ENCODE measurements at places on chromosomes 13 and 19.
A peak's percentile ranks its signal among the peaks of the same experiment; 100 is the strongest.

DNA sequence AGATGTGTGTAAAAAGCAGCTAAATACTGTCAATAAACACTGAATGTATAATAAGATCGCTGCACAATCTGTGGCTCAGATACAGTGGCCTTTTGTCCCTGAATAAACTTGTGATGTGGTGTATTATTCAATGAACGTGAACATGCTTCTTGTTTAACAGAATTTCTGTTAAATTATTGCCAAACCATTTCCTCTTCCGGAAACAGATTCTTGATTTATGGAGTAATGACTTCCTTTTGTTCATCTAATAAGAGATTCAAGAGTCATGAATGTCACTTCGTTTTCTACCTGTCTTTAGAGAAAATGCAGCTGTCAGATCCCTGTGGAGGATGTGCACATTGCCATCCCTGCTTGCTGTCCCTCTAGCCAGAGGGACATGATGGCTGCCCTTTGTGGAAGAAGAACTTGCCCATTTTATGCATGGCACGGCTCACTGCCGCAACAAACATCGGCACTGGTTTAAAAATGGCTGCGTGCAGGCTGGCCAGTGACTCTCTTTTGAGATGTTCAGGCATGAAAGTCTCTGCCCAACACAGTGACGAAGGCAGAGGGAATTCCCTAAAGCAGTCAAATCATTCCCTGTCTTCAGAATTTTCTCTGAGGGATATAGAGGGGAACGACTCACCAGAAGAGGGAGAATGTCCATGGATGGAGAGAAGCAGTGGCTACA, 3.1 kb upstream of the TNFSF13B start:
- peak; percentile 98 for DNase-seq

- DNase-seq = no peak
Measured at GRCh38 chr19:17020823-17021222, 5.8 kb downstream of the CPAMD8 start.

- DNase-seq = no peak
Measured at GRCh38 chr13:80989241-80989640, 648.3 kb upstream of the SPRY2 start.

DNA sequence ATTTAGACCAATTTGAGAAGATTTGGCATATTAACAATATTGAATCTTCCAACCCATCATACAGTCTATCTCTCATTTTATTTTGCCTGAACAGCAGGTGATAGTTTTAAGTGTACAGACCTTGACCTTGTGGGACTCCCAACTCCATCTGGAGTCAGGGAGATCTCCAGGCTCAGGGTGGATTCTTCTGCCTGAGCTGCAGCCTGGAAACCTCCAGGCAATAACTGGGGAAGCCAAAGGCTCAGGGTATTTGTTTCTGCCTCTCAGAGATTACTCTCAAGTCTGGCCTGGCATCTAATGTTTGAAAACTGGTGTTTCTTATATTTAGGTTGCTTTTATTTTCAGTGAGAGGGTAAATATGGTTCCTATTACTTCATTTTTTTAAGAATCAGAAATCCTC, 102.1 kb upstream of the C1QTNF9B start:
- DNase-seq = no peak

- no peak for DNase-seq
Measured at GRCh38 chr13:105732806-105733529, 802.5 kb downstream of the EFNB2 start.

GRCh38 chr13:39825886-39826285, 170.4 kb downstream of the COG6 start:
- no peak for DNase-seq

DNA sequence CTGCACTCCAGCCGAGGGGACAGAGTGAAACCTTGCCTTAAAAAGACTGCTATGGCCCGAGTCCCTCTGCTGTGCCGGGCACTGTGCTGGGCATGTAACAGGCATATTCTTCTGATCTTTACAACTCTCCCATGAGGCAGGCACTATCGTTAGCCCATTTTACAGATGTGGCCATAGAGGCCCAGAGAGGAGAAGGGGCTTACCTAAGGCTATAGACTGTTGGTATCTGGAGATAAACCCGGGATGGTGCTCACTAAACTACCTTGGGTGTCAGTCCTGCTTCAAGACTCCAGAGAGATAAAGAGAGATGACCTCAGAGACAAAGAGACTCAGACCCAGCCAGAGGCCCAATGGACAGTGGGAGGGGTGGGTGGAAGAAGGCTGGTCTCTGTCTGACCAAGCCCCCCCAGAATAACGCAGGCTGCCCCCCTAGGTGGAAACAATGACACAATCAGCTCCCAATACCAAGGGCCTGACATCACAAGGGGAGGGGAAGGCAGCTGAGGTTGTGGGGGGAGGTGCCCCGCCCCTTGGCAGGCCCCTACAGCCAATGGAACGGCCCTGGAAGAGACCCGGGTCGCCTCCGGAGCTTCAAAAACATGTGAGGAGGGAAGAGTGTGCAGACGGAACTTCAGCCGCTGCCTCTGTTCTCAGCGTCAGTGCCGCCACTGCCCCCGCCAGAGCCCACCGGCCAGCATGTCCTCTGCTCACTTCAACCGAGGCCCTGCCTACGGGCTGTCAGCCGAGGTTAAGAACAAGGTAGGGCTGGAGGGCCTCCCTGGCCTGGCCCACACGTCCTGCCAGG, at the start of gene CNN1:
Gene CNN1 (plus strand): TSS at position 620 of the 805 bp plus-strand sequence. CDS start 77 bp downstream, at position 697.
- DNase-seq = no peak

- no peak for DNase-seq
Measured at GRCh38 chr19:3042621-3043267, 13.7 kb upstream of the TLE2 start.

GRCh38 chr19:35816262-35816661, 3.6 kb upstream of the PRODH2 start:
- DNase-seq = no peak

DNA sequence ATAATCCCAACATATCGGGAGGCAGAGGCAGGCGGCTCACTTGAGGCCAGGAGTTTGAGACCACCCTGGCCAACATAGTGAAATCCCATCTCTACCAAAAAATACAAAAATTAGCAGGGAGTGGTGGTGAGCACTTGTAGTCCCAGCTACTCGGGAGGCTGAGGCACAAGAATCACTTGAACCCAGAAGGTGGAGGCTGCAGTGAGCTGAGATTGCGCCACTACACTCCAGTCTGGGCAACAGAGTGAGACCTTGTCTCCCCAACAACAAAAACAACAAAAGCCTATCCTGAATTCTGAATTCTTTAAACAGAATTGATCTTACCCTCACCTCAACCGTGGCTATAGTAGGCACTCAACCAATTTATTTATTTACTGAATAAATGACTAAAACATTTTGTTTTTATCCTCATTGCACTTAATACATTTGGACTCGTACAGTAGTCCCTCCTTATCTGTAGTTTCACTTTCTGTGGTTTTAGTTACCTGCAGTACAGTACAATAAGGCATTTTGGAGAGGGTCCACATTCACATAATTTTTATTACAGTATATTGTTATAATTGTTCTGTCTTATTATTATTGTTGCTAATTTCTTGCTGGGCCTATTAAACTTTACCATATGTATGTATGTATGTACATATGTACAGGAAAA, 98.8 kb downstream of the TBC1D4 start:
- DNase-seq = no peak

DNA sequence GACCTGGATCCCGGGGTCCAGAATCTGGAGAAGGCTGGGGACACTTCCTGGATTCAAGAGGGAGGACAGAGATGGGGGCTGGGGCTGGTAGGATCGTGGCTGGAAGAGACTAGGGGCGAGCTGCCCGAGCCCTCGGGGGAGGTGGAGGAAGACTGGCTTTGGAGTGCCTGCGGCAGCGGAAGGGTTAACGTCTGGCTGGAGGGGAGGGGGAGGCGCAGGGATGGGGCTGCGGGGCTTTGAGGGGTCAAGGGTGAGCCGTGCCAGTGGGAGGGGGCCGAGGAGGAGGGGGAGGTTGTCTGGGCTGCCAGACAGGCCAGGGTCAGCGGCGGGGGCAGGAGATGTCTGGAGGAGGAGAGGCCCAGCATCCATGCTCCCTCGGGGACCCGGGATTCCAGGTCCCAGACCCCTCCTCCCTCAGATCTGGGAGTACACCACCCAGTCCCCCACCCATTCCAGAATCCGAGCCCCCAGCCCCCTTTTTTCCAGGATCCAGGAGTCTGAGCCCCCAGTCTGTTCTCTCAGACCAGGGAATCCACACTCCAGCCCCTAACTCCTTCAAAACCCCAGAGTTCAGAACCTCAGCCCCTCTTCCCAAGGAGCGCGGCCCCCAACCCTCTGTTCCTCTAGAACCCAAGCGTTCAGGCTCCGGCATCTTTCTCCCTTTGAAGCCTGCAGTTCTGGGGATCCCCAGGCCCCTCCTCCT, 3.2 kb upstream of the SPACA6 start:
- DNase-seq = peak; percentile 20

- peak; percentile 64 for DNase-seq
Measured at GRCh38 chr13:110819203-110820014, 95.5 kb downstream of the ANKRD10 start.

- no peak for DNase-seq
Measured at GRCh38 chr19:5679289-5680083, 830 bp downstream of the MICOS13 start.

DNA sequence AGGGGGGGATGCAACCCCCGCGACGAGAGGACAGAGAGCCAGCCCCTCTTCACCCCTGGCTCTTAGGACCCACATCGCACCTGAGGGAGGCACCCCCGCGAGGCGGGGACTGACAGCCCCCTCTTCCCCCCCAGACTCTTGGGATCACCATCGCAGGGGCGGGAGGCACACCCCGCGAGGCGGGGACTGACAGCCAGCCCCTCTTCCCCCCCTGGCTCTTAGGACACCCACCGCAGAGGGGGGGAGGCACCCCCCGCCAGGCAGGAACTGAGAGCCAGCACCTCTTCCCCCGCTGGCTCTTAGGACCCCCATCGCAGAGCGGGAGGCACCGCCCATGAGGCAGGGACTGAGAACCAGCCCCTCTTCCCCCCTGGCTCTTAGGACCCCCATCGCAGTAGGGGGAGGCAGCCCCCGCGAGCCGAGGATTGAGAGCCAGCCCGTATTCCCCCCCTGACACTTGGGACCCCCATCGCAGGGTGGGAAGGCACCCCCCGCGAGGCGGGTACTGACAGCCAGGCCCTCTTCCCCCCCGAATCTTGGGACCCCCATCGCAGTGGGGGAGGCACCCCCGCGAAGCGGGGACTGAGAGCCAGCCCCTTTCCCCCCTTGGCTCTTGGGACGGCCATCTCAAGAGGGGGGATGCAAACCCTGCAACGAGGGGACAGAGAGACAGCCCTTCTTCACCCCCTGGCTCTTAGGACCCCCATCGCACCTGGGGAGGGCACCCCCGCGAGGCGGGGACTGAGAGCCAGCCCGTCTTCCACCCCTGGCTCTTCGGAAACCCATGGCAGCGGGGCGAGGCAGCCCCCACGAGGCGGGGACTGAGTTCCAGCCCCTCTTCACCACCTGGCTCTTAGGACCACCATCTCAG, 2425.1 kb upstream of the PCDH20 start:
- DNase-seq = no peak

GRCh38 chr13:99030326-99030725, 52.5 kb upstream of the DOCK9 start:
- DNase-seq = no peak

DNA sequence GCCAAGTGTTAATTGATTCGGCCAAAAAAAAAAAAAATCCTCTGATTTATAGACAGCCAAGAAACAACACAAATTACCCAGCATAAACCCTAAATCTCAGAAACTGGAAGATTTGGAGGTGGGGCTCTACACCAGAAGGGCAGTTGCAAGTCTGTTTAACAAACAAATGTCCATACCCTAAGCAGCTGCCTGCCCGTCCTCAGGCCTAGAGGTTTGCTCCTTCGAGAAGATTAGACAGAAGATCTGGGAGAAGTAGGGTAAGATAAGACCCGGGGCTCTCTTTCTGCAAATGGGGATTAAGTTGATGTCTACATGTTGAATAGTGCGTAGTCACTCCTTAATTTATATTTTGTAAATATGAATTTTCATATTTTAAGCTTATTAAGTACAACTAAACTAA, 3.4 kb upstream of the N4BP2L1 start:
- DNase-seq = no peak

DNA sequence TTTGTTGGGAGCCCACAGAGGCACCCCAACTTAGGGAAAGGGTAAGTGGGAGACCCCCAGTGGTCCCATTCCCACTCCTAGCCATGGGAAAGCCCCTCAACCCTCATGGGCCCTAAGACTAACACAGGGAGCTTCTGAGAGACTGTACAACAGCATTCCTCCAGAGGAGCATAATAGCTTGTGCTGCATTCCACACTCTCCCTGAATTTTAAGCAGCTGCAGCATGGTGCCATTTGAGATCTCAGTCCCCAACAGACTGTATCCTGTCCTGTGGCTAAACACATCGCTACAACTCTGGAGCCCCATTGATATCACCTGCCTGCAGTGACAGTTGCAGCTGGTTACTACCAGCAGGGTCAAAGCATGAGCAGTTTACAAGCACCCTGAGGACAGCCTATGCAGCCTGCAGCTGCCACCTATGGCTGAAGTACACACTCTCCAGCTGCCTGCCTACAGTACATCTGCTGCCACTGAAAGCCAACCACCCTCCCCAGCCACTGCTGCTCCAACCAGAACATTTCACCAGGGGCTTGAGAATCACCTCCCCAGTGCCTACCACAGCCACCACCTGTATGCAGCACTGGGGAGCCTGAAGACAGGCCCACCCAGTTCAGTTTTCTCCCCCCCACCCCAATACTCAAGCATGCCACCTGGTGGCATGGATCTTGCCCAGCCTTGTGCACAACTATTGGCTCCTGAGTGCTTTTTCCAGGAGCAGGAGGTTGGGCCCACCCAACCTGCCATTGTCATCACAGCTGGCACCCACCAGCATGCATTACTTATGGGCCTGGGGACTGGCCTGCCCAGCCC, 557.3 kb downstream of the GPC5 start:
- no peak for DNase-seq

GRCh38 chr13:39682310-39682709, 26.8 kb downstream of the COG6 start:
- DNase-seq = no peak

DNA sequence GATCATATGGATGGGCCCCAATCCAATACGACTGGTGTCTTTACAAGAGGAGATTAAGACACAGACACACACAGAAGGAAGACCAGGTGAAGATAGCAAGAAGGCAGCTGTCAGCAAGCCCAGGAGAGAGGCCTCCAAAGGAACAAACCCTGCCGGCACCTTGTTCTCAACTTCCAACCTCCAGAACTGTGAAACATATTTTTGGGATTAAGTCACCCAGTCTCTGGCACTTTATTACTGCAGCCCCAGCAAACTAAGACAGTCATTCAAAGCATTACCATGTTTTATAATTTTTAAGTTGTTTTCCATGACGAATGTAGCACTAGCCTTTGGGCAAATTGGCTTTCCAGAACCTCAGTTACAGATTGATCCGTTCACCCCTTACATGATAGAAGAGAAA, 11.3 kb downstream of the STARD13 start:
- no peak for DNase-seq

DNA sequence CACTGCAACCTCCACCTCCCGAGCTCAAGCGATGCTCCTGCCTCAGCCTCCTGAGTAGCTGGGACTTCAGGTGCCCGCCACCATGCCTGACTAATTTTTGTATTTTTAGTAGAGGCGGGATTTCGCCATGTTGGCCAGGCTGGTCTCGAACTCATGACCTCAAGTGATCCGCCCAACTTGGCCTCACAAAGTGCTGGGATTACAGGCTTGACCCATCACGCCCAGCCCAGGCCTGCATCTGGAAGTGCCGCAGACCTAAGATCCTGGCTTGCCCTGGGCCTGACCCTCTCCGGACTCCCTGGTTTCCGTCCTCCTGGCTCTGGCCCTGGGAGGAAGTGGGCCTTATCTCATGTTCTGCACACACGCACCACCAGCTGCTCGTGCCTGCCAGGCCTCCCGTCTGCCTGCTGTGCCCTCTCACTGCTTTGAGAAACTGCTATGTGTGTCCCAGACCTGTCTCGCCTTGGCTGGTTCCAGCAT, 4.7 kb upstream of the PTGIR start:
- DNase-seq = no peak

GRCh38 chr13:60099631-60100420, 63.9 kb downstream of the DIAPH3 start:
- DNase-seq = no peak
